Activated naive CD4-positive, alpha-beta T cell treated with anti-CD3 and anti-CD28 coated beads, Interleukin-2, amount 10 ng/mL, durations not matched to agents 7 days and 5 days (primary cell): ENCODE measurements at places on chromosomes 1 and 21.

- no peak for DNase-seq
These were observed at the start of gene TMPRSS3 for GRCh38 chr21:42395905-42396651. TSS of gene TMPRSS3 (minus strand) at chr21:42396052. CDS start at chr21:42395417, 635 bp downstream.

- no peak for DNase-seq
These were observed 5.4 kb downstream of the TRIM62 start for GRCh38 chr1:33176362-33176850.

GRCh38 chr1:4093856-4094565 lies 193.9 kb upstream of the C1orf174 start:
- no peak for DNase-seq

- DNase-seq, result no peak
These were observed 738 bp upstream of the CDC42BPA start for GRCh38 chr1:227318853-227319607.

DNA sequence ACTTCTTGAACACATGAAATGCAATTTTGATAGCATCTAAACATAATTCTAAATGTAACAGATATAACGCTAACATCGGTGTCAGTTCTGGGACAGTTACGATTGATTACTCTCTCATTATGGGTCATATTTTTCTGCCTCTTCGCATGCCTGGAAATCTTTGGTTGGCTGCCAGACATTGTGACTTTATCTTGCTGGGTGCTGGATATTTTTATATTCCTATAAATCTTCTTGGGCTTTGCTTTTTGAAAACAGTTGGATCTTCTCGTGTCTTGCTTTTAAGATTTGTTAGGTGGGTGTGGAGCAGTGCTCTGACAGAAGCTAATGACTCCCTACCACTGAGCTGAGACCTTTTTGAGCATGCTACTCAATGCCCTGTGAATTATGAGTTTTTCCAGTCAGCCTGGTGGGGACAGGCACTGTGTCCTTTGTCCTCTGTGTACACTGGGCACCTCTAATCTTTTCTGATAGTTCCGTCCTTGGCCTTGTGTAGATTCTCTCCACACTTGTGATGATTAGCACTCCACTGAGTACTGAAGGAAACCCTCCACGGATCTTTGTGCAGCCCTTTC lies 28.0 kb upstream of the EDARADD start:
- DNase-seq, result no peak

DNA sequence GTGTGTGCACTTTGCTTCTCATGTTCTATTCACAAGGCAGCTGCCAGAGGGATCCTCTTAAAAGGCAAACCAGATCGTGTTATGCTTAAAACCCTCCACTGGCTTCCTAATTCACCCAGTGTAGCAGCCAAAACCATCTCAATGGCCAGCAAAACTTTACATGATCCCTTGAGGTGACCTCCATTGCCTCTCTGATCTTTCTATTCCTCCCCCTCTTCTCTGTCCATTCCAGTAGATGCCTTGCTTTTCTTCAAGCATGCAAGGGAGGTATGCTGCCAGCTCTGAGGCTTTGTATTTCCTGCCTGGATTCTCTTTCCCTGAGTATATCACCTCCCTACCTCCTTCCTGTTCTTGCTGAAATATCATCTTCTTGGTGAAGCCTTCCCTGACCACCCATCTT lies 93.2 kb upstream of the KCNK2 start:
- DNase-seq, result no peak

DNA sequence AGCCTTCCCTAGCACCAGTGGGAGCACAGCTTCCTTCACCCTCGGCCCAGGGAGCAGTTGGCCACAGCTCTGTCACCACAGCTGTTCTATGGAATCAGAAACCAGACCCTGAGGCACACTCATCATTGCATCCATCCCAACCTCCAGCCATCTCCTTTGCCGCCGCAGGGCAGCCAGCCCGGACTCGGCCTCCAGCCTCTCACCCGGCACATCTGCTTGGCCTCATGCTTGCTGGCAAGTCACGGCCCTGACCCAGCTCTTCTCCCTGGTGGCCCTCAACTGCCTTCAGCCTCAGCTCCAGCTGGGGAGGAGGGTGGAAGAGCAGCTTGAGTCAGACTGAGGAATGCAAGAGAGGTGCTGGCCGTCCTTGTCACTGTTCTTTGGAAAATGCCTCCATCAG lies 59.8 kb downstream of the TOR1AIP2 start:
- no peak for DNase-seq

GRCh38 chr1:215497528-215497927 lies 69.6 kb upstream of the KCTD3 start:
- no peak for DNase-seq

DNA sequence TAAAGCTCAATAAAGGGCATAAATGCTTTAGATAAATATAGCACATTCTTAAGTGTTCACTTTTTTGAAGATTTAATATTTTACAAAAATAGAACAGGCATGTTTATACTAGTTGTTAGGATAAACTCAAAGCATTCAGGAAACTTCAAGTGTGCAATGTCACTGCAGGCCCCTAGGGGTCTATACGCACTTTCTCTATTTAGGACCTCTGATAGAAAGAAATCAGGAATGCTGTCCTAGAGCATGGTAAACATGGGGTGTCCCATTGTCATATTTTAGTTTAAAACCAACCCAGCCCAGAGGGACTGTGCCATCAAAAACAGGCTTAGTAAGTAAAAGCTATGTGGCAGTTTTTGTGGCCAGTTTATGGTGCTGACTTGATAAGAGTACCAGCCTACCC lies 102.2 kb downstream of the BARHL2 start:
- DNase-seq, result no peak

GRCh38 chr1:218488986-218489385 lies 143.8 kb downstream of the TGFB2 start:
- no peak for DNase-seq

GRCh38 chr21:38863291-38863690 lies 57.6 kb downstream of the ETS2 start:
- DNase-seq, result no peak

GRCh38 chr1:245463392-245464165 lies 308.8 kb downstream of the KIF26B start:
- DNase-seq, result no peak
